Inflammatory macrophage treated with lipopolysaccharide for 4 hours (primary cell): ENCODE measurements at places on chromosomes 1 and 21.

DNA sequence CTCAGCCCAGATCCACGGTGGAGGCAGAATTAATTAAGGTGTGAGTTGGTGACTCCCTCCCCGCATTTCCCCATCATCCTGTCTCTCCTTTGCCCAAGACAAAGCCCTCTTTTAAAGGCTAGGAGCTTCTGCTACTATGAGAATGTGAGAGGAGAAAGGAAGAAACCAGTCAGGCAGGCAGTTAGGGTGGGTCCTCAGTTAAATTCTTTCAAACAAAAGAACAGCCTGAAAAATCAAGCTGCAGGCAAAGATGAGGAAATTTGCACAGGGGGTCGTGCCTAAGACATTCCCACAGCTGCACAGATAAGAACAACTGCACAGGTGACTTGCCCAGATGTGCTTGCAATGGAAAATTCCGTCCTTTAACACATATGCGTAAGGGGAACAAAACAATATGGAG, 47.6 kb downstream of the SERTAD4 start:
- no peak for DNase-seq

GRCh38 chr1:68087184-68087583, 36.8 kb upstream of the DIRAS3 start:
- DNase-seq = no peak

GRCh38 chr21:38178653-38179470, 77.9 kb upstream of the KCNJ15 start:
- no peak for DNase-seq

GRCh38 chr1:10819198-10819901, 22.9 kb upstream of the CASZ1 start:
- no peak for DNase-seq

- no peak for DNase-seq
These were observed 8.0 kb upstream of the LEFTY2 start for GRCh38 chr1:225949041-225949440.

DNA sequence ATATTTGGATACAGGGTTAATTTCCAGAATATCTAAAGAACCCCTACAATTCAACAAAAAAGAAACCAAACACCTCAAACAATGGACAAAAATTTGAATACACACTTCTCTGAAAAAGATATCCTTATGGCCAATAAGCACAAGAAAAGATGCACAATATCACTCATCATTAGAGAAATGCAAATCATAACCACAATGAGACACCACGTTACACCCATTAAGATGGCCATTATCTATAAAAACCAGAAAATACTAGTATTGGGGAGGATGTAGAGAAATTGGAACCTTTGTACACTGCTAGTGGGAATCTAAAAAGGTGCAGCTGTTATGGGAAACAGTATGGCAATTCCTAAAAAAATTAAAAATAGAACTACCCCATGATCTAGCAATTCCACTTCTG, 4.9 kb downstream of the ADAM30 start:
- DNase-seq = no peak

DNA sequence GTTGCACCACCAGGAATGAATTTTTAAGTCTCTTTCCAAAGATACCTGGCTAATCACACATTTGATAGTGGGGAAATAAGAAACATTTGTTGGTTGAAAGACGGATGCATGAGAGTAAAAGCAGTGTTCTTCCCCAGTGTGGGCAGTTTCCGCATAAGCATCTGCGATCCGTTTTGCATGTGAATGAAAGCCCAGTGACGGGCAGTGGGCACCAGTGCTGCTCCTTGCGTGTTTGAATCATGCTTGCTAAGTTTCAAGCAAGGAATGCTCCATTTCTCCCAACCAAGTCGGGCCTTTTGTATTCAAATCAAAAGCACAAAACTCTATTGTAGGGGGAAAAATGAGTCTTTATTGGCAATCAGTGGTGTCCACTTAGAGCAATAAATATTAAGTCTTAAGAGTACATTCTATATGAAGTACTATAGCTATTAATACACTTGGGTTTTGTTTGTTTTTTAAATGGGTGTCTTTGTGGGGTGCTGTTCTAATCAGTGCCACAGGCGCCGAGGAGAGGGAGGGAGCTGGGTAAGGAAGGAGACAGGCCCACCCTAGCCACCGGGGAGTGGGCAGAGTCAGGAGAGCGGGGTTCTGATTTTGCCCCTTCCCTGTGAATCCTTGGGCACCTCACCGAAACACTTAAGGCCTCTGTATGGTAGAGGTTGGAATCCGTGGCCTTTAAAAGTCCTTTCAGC, 750 bp upstream of the PTGFRN start:
- no peak for DNase-seq

GRCh38 chr1:92961896-92962752, 862 bp upstream of the DIPK1A start:
- peak; percentile 45 for DNase-seq

GRCh38 chr1:57061369-57061768, 95.6 kb upstream of the C8B start:
- DNase-seq = no peak

- DNase-seq = no peak
These were observed 417.3 kb downstream of the USH2A start for GRCh38 chr1:216005916-216006315.

DNA sequence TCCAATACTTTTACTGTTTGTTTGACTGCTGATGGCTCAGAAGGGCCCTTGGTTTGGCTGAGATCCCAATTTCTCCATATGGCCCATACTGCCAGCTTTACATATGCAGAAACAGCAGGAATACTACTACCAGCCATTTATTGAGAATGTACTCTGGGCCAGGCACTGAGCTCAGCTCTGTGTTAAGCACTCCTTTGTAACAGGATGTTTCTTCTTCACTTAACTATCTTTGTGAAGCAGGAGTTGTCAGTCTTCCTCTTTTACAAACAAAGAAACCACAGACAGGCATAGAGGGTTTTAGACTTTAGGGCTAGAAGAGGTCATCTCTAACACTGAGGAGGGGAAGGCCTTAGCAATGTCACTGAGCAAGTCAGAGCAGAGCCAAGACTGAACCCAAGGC, 8.3 kb downstream of the HMGCL start:
- DNase-seq = no peak

- DNase-seq = no peak
These were observed 622.0 kb downstream of the KIF26B start for GRCh38 chr1:245776694-245777332.

DNA sequence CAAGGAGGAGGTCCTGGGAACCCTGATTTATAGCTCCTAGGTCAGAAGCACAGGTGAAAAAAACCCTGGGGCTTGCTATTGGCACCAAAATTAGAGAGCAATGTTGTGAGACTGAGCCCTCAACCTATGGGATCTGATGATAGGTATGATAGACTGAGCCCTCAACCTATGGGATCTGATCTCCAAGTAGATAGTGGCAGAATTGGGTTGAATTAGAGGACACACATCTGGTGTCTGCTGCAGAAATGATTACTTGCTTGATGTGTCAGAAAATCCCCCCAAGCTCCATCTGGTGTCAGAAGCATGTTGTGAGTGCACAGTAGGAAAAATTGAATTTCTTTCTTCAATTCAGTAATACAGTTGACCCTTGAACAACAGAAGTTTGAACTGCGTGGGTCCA, 62.4 kb downstream of the MAP3K21 start:
- no peak for DNase-seq

DNA sequence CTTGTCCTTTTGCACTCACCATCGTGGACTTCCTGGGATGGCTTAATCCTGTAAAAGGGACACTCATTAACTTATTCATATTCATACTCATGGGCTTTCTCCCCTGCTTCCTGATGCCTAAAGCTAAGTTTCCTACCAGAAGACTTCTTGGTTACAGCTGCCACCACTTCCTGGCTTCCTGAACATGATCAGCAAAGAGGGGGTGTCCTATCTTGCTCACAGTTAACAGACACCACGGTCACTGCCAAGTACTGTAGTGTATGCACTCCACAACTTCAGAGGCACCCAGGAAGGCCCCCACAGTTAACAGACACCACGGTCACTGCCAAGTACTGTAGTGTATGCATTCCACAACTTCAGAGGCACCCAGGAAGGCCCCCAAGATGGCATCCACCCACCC, 177.8 kb downstream of the SIPA1L2 start:
- peak; percentile 10 for DNase-seq

- DNase-seq = peak; percentile 52
These were observed 97.2 kb downstream of the ZFYVE9 start for GRCh38 chr1:52238887-52239707.

DNA sequence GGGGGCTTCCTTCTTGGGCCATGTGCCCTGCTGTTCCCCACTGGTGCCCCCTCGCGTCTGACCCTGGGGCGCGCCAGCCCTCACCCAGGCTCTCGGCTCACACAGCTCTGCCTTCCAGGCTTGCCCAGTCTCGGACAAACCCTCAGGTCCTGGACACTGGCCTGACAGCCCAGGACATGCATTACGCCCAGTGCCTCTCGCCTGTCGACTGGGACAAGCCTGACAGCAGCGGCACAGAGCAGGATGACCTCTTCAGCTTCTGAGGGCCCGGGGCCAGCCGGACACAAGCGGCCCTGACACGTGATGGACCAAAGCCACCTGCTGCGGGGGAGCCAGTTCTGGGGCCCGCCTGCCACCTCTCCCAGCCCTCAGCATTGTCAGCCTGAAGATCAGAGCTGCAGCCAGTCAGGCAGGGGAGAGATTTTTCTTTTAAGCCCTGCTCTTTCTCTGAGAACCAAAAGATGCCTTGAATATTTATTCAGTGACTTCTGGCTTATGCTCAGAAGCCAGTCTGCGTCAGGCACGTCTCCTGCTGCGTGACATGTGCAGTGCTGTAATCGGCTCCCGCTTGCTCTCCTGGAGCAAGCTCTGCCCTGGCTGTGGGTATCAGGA, 23.4 kb downstream of the LDLRAP1 start:
- no peak for DNase-seq

DNA sequence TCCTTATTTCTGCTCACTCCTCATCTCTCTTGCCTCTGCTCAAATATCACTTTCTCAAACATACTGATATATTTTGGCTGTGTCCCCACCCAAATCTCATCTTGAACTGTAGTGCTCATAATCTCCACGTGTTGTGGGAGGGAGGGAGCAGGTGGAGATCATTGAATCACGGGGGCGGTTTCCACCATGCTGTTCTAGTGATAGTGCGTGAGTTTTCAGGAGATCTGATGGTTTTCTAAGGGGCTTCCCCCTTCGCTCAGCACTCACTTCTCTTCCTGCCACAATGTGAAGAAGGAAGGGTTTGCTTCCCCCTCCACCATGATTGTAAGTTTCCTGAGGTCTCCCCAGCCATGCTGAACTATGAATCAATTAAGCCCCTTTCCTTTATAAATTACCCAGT, 26.6 kb downstream of the ZBTB8OS start:
- no peak for DNase-seq

GRCh38 chr1:43801203-43801602, 93.9 kb downstream of the ST3GAL3 start:
- DNase-seq = no peak

- DNase-seq = no peak
These were observed 25.5 kb upstream of the CAP1 start for GRCh38 chr1:40014812-40015594.

GRCh38 chr1:36327421-36328087, 4.1 kb upstream of the EVA1B start:
- DNase-seq = no peak

- DNase-seq = no peak
These were observed 36.1 kb upstream of the PDE4B start for GRCh38 chr1:65756616-65757015.

- DNase-seq = no peak
These were observed 7.9 kb upstream of the GRHL3 start for GRCh38 chr1:24311234-24311633.

- DNase-seq = no peak
These were observed 1.1 kb downstream of the FALEC start for GRCh38 chr1:150516616-150517015.

DNA sequence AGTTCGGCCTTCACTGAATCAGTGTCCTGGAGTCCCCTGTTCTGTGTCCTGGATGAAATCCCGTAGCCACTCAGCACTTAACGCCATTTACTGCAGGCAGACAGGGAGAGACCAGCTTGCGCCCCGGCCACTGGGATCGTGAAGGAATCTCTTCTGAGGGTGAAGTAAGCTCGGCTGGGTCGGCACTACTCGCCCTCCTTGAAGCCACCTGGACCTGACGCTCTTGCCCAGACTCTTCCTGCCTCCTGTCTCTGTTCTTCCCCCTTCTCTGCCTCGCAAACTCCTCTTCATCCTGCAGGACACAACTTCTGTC, 99.9 kb upstream of the ZBTB40 start:
- no peak for DNase-seq

- DNase-seq = no peak
These were observed 6.5 kb downstream of the CACNA1S start for GRCh38 chr1:201105688-201106087.

- peak; percentile 53 for DNase-seq
These were observed 13.3 kb downstream of the KIF26B start for GRCh38 chr1:245168086-245168485.

GRCh38 chr21:26972192-26972591, 5.3 kb upstream of the ADAMTS5 start:
- DNase-seq = peak; percentile 81

DNA sequence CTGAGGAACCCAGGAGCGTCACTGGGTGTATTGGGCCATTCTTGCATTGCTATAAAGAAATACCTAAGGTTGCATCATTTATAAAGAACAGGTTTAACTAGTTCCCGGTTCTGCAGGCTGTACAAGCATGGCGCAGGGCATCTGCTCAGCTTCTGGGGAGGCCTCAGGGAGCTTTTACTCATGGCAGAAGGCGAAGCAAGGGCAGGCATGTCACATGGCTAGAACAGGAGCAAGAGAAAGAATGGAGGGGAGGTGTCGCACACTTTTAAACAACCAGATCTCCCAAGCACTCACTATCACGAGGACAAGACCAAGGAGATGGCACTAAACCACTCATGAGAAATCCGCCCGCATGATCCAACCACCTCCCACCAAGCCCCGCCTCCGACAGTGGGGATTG, 65.2 kb downstream of the PSMG1 start:
- no peak for DNase-seq

DNA sequence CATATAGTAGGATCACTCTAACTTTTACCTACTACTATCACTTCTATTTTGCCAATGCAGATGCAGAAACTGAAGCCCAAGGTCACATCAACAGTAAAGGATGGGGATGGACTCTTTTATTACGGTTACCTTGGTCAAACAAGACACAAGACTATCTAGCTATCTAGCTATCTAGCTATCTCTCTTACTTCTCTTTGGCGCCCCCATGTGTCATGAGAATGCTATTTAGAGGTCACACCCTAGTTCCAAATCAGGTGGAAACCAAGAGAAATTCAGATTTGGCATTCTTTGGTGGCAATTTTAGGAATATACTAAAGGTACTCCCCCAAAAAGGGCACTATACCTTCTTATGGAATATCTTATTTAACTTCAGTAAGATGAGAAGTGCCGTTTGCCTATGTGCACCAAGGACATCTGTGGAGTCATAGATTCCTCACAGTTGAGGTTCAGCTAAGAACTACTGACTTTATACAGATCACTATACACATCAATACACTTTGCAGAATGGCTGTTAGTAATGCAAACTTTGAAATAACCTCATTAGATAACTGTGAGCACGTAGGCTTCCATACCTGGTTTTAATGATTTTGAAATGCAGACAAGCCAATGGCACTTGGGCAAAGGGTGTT, 6.7 kb downstream of the ZNF648 start:
- peak; percentile 63 for DNase-seq

- no peak for DNase-seq
These were observed 9.4 kb upstream of the KCNC4 start for GRCh38 chr1:110200666-110201065.
